ENCODE measurements at places on chromosomes 1 and 21. TPM values are rescaled to one million over a fixed set of nuclear protein-coding genes. Genes with fewer than 3 reads are reported as not detected.

Gene DDX20
- total RNA-seq: 8.7 TPM

Gene SELL
- 0.20 TPM for total RNA-seq

Gene IGSF9
- 0.25 TPM for total RNA-seq

Gene SH2D1B
- total RNA-seq: 0.12 TPM

Gene HCRTR1
- total RNA-seq: not detected

Gene MATN1
- total RNA-seq: 0.10 TPM

Gene C1orf53
- 7.0 TPM for total RNA-seq

Gene CDCP2
- not detected for total RNA-seq

Gene FAM163A
- total RNA-seq: not detected

Gene CFHR4
- not detected for total RNA-seq

Gene FCRL1
- total RNA-seq: not detected

Gene CR2
- not detected for total RNA-seq

Gene RGSL1
- total RNA-seq: not detected

Gene OR2T11
- total RNA-seq: not detected

Gene DBT
- 4.2 TPM for total RNA-seq

Gene SPATA46
- not detected for total RNA-seq

Gene FHAD1
- 0.60 TPM for total RNA-seq

Gene INSRR
- total RNA-seq: not detected

Gene SPOCD1
- total RNA-seq: 3.9 TPM

Gene KIF26B
- 0.06 TPM for total RNA-seq

Gene C1QC
- not detected for total RNA-seq

Gene DIRAS3
- total RNA-seq: 0.85 TPM

Gene LGR6
- total RNA-seq: 0.77 TPM

Gene ADPRS
- 29.9 TPM for total RNA-seq

Gene INKA2
- total RNA-seq: 2.0 TPM

Gene HEYL
- 3.4 TPM for total RNA-seq

Gene PYHIN1
- total RNA-seq: not detected

Gene ODR4
- total RNA-seq: 17.6 TPM

Gene LRRC3
- total RNA-seq: 1.7 TPM

Gene FOXO6
- total RNA-seq: 0.82 TPM

Gene CYYR1
- total RNA-seq: not detected

Gene BSND
- total RNA-seq: not detected

Gene WNT9A
- 6.9 TPM for total RNA-seq

Gene CFHR5
- total RNA-seq: not detected

Gene PCBP3
- total RNA-seq: 1.2 TPM

Gene ADGRL2
- 11.0 TPM for total RNA-seq

Gene S100A1
- total RNA-seq: 1.0 TPM

Gene APH1A
- total RNA-seq: 134 TPM

Gene NPR1
- 1.9 TPM for total RNA-seq

Gene LAMB3
- total RNA-seq: 18.6 TPM

Gene TAL1
- not detected for total RNA-seq

Gene OR10Z1
- total RNA-seq: not detected

Gene TMEM222
- 45.7 TPM for total RNA-seq

Gene PIK3R3
- total RNA-seq: 1.3 TPM

Gene NEXN
- 6.1 TPM for total RNA-seq

Gene HPCAL4
- 0.31 TPM for total RNA-seq

Gene ADCY10
- 0.38 TPM for total RNA-seq

Gene PPIAL4G
- not detected for total RNA-seq

Gene EFNA3
- total RNA-seq: 11.6 TPM

Gene SASS6
- 3.7 TPM for total RNA-seq

Gene RNF186
- total RNA-seq: not detected

Gene MYBPH
- total RNA-seq: not detected

Gene CCT3
- total RNA-seq: 401 TPM
